ENCODE measurements at places on chromosomes 4 and X. TPM values are rescaled to one million over a fixed set of nuclear protein-coding genes. Genes with fewer than 3 reads are reported as not detected.

- peaks cover 4% of the 10 kb centered on the region for H3K36me3 ChIP-seq
- H3K4me3 ChIP-seq = no peak overlapping the region
- H3K27me3 ChIP-seq = no peaks in the 10 kb centered on the region
These were observed 965.9 kb upstream of the DIAPH2 start for GRCh38 chrX:95718746-95719145.

- H3K27ac ChIP-seq = no peak overlapping the region
- no peaks in the 10 kb centered on the region for H3K36me3 ChIP-seq
- H3K4me3 ChIP-seq = no peak overlapping the region
These were observed 162.4 kb upstream of the GPRIN3 start for GRCh38 chr4:89469930-89470375.

The EXOSC9 gene
- 25.4 TPM for total RNA-seq

The XK gene
- 7.4 TPM for total RNA-seq

- H3K4me3 ChIP-seq = no peak overlapping the region
- peaks cover under 1% of the 10 kb centered on the region for H3K36me3 ChIP-seq
- H3K27me3 ChIP-seq = peaks cover 2% of the 10 kb centered on the region
- no peak overlapping the region for H3K27ac ChIP-seq
- no peak for DNase-seq
- H3K4me1 ChIP-seq = no peaks in the 10 kb centered on the region
These were observed 64.0 kb downstream of the CCNG2 start for GRCh38 chr4:77220828-77221613.

Data from glutamatergic neuron (in vitro differentiated cells).